ENCODE measurements at places on chromosomes 2 and 18.

DNA sequence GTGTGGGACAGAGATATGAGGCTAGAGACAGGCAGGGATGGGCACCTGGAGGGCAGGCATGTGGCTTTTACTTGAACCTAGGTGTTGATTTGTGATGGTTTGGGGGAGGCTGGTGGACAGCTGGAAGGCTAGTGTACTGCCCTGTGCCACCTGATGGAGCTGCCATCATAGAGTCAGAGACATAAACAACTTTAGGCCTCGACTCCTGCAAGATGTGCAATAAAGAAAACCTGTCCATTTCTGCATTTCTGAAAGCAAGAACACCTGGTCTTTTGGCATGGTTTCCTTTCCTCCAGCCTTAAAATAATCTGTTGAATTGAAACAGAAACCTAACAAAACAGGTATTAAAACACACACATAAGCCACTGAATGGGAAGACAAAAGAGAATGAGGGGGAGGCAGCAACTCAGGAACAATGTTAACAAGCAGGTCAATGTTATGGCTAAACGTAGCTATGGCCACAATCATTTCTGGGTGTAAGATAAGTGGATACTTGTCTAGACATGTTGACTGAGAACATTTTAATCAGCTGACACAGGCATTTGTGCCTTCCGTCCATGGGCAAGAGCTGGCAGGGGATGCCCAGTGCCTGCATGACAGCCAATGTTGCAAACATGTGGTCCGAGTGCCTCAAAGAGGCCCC lies 87.8 kb downstream of the KCTD1 start:
- no peak for DNase-seq

DNA sequence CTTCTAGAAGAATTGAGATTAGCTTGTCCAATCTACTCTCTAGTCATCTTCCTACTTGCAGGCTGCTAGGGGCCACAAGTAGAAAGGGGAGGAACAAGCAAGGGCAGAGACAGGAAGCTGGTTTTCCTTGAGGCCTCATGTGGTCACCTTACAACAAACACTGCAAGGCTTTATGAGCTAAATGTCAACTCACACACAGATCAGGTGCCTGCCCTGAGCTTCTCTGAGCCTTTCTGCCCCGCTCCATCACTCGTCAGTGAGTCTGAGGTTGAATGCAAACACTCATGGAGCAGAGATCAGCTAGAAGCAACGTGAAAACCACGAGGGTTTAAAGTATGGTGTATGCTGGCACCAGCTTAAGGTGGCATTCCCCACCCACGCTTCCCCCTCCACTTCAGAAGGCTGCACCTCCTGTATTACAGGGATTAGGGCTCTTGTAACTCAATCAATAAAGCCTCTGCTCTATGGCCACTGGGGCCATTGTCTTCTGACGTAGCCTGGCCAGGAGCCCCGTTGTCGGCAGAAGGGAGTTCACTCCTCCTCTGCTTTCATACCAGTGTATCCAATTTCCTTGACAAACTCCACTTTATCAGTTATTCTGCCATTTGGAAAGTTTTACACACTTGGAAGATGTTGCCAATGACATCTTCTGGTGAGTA lies 5.4 kb upstream of the CRYGC start:
- no peak for DNase-seq

GRCh38 chr2:240998995-240999791 lies 775 bp downstream of the SNED1 start:
- DNase-seq, result no peak

- no peak for DNase-seq
Measured at GRCh38 chr18:44497757-44498490, 182.8 kb upstream of the SETBP1 start.

GRCh38 chr2:141200191-141200590 lies 930.6 kb downstream of the LRP1B start:
- DNase-seq, result no peak

DNA sequence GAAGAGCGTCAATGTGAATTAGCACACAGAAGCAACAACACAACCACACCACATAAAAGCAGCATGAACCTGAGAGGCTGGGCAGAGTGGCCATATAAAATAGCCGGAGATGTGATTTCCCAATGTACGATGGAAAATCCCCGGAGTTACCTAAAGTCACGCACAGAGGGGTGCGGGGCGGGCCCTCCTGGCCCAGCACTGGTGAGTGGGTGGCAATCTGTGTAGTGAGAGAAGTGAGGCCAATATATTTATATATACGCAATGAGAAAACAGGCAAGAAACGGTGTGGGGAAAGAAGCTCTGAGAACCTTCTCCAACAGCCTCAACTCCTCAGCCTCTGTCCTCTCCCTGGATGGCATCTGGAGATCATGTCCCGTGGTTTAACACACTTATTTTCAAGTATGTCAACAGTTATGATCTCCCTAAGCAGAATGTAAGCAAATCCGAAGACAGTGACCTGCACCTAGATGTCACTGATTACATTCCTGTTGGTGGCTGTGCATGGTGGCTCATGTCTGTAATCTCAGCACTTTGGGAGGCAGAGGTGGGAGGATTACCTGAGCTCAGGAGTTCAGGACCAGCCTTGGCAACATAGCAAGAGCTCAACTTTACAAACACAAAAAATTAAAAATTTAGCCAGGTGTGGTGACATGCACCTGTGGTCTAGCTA lies 41.6 kb downstream of the CRACDL start:
- DNase-seq, result no peak

GRCh38 chr2:60679036-60679780 lies 76.9 kb upstream of the PAPOLG start:
- DNase-seq, result no peak

DNA sequence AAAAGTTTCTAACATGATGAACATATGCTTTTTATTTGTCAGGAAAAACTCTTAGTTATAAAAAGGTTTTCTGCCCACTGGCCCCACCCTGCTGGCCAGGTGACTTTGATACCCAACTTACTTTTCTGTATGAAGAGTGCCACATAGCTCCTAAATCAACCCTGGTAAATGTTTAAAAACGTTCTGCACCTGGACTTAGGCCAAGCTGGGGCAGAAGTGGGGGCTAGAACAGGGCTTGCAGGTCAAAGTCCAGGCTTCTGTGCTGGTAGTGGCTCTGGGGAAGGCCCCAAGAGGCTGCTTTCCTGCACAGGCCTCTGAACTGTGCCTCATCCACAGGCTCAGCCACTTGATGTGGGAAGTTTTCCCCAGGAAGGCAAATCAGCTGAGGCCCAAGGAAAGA lies 171.7 kb downstream of the ANKRD30B start:
- DNase-seq, result no peak

GRCh38 chr2:201343559-201343958 lies 13.6 kb downstream of the FLACC1 start:
- DNase-seq, result no peak

DNA sequence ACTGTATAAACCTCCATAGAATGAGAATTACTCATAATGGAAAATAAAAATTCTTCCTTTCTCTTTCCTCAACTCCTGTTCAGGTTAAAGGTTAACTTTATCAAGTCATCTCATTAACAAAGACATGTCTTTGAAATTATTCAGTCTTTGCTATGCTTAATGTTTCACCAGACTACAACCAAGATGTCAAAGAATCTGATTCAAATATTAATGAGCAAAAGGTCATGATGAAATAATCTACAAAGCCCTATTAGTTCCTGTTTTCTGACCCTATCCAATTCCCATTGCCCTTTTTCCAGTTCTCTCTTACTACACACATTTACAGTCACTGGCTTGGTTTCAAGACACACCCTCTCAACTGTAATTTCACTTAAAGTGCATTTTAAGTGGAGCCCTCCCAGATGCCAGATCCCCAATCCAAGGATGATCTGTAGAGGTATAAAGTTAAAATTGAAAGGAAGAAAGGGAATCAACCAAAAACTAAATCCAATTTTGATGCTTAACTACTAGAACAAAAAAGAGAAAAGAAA lies 246.9 kb upstream of the CYP26B1 start:
- DNase-seq, result no peak

GRCh38 chr2:241750076-241750840 lies 15.8 kb downstream of the D2HGDH start:
- no peak for DNase-seq

- DNase-seq, result no peak
Measured at GRCh38 chr2:85924522-85924921, 35.7 kb upstream of the ST3GAL5 start.

- no peak for DNase-seq
Measured at GRCh38 chr2:1822341-1822740, 78.0 kb upstream of the PXDN start.

DNA sequence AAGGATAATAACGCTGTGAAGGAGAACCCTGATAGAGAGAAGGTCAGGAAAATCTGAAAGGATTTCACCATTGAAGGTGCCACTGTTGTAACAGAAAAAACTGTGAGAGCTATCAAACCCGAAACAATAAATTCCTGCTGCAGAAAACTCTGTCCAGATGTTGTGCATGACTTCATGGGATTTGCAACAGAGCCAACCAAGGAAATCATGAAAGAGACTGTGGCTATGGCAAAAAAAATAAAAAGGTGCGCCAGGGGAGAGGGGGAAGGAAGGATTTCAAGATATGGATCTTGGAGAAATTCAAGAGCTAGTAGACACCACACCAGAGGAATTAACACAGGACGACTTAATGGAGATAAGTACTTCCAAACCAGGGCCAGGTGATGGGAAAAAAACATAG lies 88.0 kb downstream of the LDLRAD4 start:
- no peak for DNase-seq

GRCh38 chr2:54680397-54681041 lies 42.9 kb upstream of the EML6 start:
- no peak for DNase-seq
